ENCODE measurements at places on chromosomes 7 and 10. TPM values are rescaled to one million over a fixed set of nuclear protein-coding genes. Genes with fewer than 3 reads are reported as not detected.

Gene CYP2C9
- total RNA-seq, result not detected

Gene ZC3HAV1L
- 16.4 TPM for total RNA-seq

Gene CADPS2
- 69.4 TPM for total RNA-seq

Gene ABLIM1
- 141 TPM for total RNA-seq

Gene TBXAS1
- 2.0 TPM for total RNA-seq

Gene NUDT13
- total RNA-seq, result 2.1 TPM

Gene PON3
- 0.85 TPM for total RNA-seq

Gene AEBP1
- total RNA-seq, result 12.9 TPM

Gene SORCS1
- not detected for total RNA-seq

Gene CALML3
- total RNA-seq, result not detected

Gene SFTPA1
- not detected for total RNA-seq

Gene RTKN2
- 0.33 TPM for total RNA-seq

Gene FAM171A1
- total RNA-seq, result 40.0 TPM

Gene SHTN1
- 2.9 TPM for total RNA-seq

Gene PLEKHS1
- not detected for total RNA-seq

Gene NKX1-2
- total RNA-seq, result not detected

Gene FRMD4A
- 51.8 TPM for total RNA-seq

Gene NKX2-3
- total RNA-seq, result not detected

Gene RHBDD2
- 18.1 TPM for total RNA-seq
